ENCODE measurements at places on chromosomes 12 and 14. TPM values are rescaled to one million over a fixed set of nuclear protein-coding genes. Genes with fewer than 3 reads are reported as not detected.

GRCh38 chr12:86389949-86390348, 133.8 kb upstream of the MGAT4C start:
- H3K4me1 ChIP-seq, result no peaks in the 10 kb centered on the region
- no peak overlapping the region for H3K4me3 ChIP-seq
- no peak overlapping the region for H3K27ac ChIP-seq
- no peaks in the 10 kb centered on the region for H3K36me3 ChIP-seq

GRCh38 chr12:102010265-102010994, 51.4 kb downstream of the WASHC3 start:
- no peak overlapping the region for H3K4me3 ChIP-seq
- no peak overlapping the region for H3K27ac ChIP-seq
- H3K27me3 ChIP-seq, result no peaks in the 10 kb centered on the region
- no peak for DNase-seq
- peaks cover 18% of the 10 kb centered on the region for H3K36me3 ChIP-seq

GRCh38 chr12:117109943-117110635, 10.9 kb upstream of the TESC start:
- H3K4me3 ChIP-seq, result no peak overlapping the region
- H3K36me3 ChIP-seq, result no peaks in the 10 kb centered on the region
- H3K27me3 ChIP-seq, result no peaks in the 10 kb centered on the region
- no peak overlapping the region for H3K27ac ChIP-seq

- peaks cover 61% of the 10 kb centered on the region for H3K36me3 ChIP-seq
- H3K27ac ChIP-seq, result peak overlapping the region; percentile 48
- peaks cover 57% of the 10 kb centered on the region for H3K4me1 ChIP-seq
- no peak for DNase-seq
Observed at GRCh38 chr12:113231235-113232088, 10.2 kb downstream of the TPCN1 start.

DNA sequence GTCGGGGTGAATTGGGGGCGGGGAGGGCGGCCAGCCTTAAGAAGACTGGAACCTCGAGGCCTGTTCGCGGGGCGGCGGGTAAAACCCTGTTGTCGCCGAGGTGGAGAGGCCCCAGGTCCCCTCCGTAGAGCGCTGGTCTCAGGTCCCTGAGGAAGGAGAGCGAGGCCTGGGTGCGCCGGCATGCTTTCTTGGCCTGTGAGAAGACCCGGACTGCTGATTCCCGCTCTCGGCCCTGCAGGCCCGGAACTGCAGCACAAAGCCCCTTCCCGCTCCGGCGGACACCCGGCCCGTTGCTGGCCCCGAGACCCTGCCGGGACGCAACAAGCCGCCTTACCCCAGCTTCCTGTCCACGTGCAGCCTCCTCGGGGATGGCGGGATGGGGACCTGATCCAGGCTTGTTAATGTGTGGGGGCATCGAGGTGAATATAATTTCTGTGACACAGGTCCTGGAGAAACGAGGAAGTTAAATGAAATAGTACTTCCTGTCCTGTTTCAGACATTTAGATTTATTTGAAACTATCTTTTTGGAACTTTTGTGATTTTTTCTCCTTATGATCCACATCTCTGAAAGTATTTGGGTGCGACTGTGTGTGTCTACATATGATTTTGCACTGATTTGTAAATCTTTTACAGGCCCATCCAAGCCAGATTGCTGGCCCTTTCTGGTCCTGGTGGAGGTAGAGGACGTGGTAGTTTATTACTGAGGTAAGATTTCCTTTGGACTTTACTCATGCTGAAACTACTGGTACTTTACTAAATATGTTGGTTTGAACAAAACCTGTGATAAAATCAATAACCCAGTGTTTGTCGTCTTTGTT, 600 bp downstream of the PNN start:
- peaks cover 29% of the 10 kb centered on the region for H3K4me1 ChIP-seq
- no peak for DNase-seq
- peak overlapping the region; percentile 94 for H3K27ac ChIP-seq

DNA sequence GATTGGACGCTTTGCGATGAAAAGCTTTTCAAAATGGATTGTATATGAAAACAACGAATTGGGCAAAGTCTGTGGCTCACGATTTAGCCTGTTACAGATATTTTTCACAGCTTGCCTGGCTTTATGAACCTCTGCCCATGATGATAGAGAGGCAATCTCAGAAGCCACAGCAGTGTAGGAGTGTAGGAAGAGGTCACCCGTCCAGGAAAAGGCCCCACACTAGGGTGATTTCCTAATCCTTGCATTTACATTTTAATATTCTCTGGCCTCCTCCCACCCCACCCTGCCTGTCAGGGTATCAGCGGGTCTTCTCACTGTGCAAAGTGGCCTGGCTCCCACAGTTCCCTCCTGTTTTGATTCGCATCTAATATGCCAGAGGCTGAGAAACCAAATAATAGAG, 81.8 kb upstream of the FOXN3 start:
- peaks cover 4% of the 10 kb centered on the region for H3K4me1 ChIP-seq
- H3K36me3 ChIP-seq, result no peaks in the 10 kb centered on the region
- no peak overlapping the region for H3K27ac ChIP-seq

- H3K36me3 ChIP-seq, result no peaks in the 10 kb centered on the region
- no peak for DNase-seq
- H3K27ac ChIP-seq, result no peak overlapping the region
- no peaks in the 10 kb centered on the region for H3K27me3 ChIP-seq
- no peaks in the 10 kb centered on the region for H3K4me1 ChIP-seq
Observed at GRCh38 chr12:21984375-21984774, 43.1 kb upstream of the ABCC9 start.

DNA sequence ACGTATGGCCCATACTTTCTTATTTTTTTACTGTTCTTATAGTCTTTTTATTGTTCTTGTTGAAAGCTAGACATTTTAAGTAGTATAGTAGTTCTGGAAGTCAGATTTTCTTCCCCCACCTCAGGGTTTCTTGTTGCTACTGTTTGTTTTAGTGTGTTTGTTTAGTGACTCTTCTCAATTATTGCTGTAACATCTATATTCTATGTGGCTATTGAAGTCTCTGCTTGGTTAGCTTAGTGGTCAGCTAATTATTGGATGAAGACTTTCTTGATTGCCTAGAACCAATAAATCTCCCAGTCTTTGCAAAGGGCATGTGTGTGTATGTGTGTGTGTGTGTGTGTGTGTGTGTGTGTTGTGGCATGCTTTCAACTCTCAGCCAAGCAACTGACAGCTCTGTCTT, 34.3 kb upstream of the UNC79 start:
- H3K27me3 ChIP-seq, result no peaks in the 10 kb centered on the region
- H3K4me3 ChIP-seq, result no peak overlapping the region
- H3K4me1 ChIP-seq, result no peaks in the 10 kb centered on the region
- no peak for DNase-seq
- no peak overlapping the region for H3K27ac ChIP-seq

GRCh38 chr12:109997393-109997792, 1.2 kb upstream of the GIT2 start:
- no peak for DNase-seq
- H3K4me1 ChIP-seq, result peaks cover 41% of the 10 kb centered on the region
- no peaks in the 10 kb centered on the region for H3K36me3 ChIP-seq
- no peaks in the 10 kb centered on the region for H3K27me3 ChIP-seq

DNA sequence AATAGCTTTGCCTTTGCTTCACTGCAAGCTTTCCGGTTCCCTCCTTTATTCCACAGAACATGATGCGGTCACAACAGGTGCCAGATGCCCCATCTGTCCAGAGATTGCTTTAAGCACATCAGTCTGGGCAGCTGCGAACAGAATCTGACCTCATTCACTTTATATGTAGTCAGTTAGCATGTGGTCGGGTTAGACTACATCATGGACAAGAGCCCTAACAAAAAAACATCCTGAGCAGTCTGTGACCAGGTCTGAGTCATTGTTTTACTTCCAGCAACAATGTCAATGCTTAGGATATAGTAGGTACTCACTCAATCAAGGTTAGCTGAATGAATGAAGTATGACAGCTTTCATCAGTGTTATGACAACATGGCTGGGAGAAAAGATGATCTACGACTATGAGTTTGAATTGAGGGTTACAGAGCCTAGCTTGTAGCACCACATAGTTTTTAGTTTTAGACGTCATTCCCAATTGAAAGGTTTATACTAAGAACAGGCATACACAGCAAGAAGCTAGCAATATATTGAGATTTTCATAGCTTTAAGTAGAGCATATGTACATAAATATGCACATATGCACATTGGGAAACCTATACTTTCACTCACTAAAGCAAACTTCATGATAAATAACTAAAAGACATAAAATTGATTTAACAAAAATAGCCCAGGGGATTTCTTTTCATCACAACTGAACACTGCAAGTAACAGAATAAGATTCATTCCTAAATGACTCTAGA, 64.2 kb upstream of the TMCC3 start:
- no peak overlapping the region for H3K27ac ChIP-seq
- DNase-seq, result no peak
- no peaks in the 10 kb centered on the region for H3K27me3 ChIP-seq
- H3K4me3 ChIP-seq, result no peak overlapping the region
- H3K4me1 ChIP-seq, result peaks cover 14% of the 10 kb centered on the region
- H3K36me3 ChIP-seq, result no peaks in the 10 kb centered on the region

DNA sequence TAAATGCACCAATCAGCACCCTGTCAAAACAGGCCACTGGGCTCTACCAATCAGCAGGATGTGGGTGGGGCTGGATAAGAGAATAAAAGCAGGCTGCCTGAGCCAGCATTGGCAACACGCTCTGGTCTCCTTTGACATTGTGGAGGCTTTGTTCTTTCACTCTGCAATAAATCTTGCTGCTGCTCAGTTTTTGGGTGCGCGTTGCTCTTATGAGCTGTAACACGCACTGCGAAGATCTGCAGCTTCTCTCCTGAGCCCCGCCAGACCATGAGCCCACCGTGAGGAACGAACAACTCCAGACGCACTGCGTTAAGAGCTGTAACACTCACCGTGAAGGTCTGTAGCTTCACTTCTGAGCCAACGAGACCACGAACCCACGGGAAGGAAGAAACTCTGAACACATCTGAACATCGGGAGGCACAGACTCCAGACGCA, 8.4 kb upstream of the PIANP start:
- H3K4me3 ChIP-seq, result no peak overlapping the region
- H3K27me3 ChIP-seq, result no peaks in the 10 kb centered on the region
- H3K4me1 ChIP-seq, result no peaks in the 10 kb centered on the region
- no peak overlapping the region for H3K27ac ChIP-seq
- no peak for DNase-seq

DNA sequence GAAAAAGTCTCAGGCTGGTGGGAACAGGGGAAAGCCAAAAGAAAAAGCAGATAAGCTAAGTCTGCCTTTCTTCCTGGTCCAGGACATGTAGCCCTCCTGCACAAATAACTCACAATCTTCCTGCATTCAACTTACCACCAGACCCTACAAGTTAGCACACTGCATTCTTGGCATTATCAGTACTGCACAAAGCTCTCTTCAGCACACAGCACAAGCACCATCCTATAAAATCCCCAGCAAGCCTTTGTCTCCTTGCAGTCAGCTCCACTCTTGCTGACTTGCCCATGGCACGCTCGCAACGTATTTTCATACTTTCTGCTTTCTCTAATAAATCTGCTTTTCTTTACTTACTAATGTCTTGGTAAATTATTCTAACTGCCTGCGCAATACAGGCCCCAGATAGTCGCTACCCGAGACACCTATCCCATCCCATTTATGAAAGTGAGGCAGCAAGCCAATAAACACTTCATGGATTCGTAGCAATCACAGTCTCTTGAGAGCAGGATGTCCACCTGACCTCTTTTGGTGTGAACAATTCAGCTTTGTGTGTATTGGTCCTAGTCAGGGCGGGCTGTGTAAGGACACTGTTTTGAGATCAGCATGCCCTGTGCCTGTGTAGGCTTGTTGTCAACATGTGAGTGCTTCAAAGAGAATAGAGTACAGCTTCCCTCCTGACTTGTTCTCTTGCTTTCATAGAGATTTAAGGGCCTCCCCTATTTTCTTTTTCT, 49.0 kb downstream of the TMEM117 start:
- H3K4me1 ChIP-seq, result no peaks in the 10 kb centered on the region
- H3K27ac ChIP-seq, result no peak overlapping the region
- no peak for DNase-seq
- no peak overlapping the region for H3K4me3 ChIP-seq
- H3K36me3 ChIP-seq, result no peaks in the 10 kb centered on the region
- H3K27me3 ChIP-seq, result no peaks in the 10 kb centered on the region

DNA sequence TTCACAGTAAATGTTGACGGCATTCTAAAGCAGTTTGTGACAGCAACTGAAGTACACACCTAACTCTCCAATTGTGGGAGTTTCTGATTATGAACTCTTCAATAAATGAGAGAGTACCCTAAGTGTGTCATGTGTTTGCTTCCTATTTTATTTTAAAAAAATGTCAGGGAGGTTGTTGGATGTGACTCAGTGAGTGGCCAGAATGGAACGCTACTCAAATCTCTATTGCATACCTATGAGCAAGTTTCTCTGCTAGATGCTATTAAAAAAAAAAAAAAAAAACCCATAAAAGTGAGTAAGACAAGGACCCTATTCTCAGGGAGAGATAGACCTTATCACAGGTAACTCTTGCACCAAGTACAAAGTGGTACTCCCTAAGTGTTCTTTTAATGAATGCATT, 256.6 kb downstream of the BTG1 start:
- H3K36me3 ChIP-seq, result no peaks in the 10 kb centered on the region
- no peak overlapping the region for H3K27ac ChIP-seq
- H3K4me3 ChIP-seq, result no peak overlapping the region

GRCh38 chr14:39984323-39984722, 552.1 kb upstream of the FBXO33 start:
- no peak overlapping the region for H3K27ac ChIP-seq
- no peaks in the 10 kb centered on the region for H3K4me1 ChIP-seq
- no peaks in the 10 kb centered on the region for H3K27me3 ChIP-seq
- no peak overlapping the region for H3K4me3 ChIP-seq

DNA sequence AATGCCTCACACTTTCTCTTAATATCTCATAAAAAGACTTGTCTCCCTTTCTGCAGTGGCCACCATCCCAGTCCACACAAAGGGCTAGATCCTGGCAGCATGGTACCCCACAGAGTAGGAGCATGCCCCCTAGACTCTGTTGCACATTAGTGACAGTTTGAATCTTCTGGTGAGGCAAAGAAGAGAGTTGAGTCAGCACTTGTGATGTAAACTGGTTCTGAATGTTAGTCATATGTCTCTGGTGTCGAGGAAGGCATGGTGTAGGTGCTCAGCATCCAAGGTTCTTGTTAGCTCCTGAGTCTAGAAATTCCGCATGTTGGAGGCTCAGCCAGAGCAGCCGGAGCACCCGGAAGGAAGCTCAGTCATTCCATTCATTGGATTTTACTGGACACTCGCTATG, 9.8 kb downstream of the TTC9 start:
- no peak overlapping the region for H3K4me3 ChIP-seq
- no peak for DNase-seq
- H3K27ac ChIP-seq, result no peak overlapping the region
- no peaks in the 10 kb centered on the region for H3K27me3 ChIP-seq
- no peaks in the 10 kb centered on the region for H3K36me3 ChIP-seq

Gene GPR162
- total RNA-seq, result 12.1 TPM

Gene PLA2G1B
- not detected for total RNA-seq

Gene HVCN1
- total RNA-seq, result 8.0 TPM

Gene GPR135
- total RNA-seq, result 9.1 TPM
